ENCODE measurements at places on chromosomes 7 and 10.

DNA sequence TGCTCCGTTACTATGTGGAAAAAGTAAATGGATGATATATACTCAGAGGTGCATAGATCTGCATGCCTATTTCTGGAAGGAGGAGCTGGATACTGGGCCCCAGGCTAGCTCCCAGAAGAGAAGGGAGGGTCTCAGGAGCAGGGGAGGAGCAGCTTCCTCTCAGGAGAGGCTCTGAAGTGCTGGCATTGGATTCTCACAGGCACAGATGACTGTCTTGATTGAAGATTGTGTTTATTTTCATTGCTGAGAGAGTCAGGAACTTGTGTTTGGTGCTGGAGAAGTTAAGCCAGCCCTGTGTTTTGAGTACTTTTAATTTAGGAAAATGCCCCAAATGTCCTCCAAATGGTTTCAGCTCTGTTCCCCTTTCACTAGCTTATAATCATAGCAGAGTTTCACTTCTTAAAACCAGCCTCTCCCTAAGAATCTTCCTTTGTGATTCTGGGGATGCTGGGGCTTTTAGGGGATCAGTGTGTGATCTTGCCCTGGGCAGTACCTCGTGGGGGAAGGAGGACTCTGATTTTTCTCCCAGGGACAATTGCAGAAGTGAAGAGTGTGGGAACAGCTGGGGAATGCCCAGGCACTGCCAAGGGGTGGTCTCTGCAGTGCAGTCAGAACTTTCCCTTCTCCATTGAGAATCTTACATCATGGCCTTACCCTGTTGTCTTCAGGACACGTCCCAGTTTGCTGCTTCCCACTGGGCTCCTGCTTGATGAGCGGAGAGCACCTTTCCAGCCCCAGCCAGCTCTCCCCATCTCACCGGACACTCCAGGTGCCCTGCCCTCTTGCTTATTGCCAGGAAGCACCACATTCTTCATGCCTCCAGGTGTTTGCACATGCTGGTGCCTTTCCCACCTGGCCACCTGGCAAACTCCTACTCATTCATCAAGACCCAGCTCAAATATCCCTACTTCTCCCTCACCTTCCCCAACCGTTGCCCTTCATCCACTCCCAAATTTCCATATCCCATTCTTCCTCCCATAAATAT, 102.8 kb downstream of the ARHGAP22 start:
- no peak for DNase-seq

DNA sequence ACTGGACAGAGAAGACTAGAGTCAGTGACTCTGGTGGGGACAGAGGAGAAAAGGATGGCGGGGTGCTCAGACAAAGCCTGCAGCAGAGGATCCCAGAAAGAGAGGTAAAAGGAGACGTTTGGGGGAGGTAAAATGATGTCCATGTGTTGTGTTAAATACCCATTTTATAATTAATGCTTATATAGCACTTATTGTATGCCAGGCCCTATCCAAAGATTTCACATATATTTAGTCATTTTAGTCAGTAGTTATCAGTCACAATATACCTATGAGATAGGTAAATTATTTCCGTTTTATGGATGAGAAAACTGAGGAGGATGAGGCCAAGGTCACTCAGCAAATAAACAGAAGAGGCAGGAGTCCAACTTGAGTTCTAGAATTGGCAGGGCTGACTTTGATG, 144.6 kb upstream of the SEMA3E start:
- no peak for DNase-seq

- DNase-seq, result no peak
These were observed 9.0 kb downstream of the PTF1A start for GRCh38 chr10:23200997-23201652.

DNA sequence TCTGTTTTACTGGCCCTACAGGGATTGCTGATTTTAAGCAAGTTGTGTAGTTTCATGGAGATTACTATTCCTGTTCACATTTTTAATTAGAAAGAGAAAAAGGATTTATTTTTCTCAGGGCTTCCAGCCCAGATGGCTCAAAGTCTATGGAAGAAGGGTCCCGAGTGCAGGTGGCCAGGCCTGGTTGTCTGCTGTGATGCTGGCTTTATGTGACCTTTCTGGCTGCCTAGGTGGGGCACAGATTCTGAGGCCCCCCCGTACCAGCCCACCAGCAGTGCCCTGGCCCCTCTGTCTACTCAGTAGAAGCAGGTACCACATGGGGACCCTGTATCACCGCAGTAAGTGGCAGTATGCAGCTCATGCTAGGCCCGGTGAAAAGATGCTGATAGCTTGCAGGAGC, 426.5 kb downstream of the LRMDA start:
- no peak for DNase-seq

DNA sequence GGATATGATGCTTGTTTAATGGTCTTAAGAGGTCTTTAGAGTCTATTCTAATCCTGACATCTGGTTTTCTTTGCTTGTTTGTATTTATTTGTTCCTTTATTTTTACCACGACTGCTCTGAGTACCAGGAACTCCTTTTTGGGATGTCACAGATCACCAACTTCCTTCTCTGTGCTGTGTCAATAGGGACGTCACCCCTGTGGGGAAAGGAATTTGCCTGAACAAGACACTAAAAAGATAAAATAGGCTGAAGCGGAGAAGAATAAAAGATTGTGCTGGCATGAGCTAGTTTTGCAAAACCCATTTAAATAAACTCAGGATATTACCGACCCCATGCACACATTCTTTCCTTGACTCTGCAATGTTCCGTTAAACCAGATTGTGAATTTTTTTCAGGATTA, 27.7 kb downstream of the MGMT start:
- no peak for DNase-seq

- DNase-seq, result no peak
These were observed 4.8 kb upstream of the TAF3 start for GRCh38 chr10:7813481-7813880.

GRCh38 chr7:5396542-5396941, 27.1 kb downstream of the TNRC18 start:
- DNase-seq, result no peak

DNA sequence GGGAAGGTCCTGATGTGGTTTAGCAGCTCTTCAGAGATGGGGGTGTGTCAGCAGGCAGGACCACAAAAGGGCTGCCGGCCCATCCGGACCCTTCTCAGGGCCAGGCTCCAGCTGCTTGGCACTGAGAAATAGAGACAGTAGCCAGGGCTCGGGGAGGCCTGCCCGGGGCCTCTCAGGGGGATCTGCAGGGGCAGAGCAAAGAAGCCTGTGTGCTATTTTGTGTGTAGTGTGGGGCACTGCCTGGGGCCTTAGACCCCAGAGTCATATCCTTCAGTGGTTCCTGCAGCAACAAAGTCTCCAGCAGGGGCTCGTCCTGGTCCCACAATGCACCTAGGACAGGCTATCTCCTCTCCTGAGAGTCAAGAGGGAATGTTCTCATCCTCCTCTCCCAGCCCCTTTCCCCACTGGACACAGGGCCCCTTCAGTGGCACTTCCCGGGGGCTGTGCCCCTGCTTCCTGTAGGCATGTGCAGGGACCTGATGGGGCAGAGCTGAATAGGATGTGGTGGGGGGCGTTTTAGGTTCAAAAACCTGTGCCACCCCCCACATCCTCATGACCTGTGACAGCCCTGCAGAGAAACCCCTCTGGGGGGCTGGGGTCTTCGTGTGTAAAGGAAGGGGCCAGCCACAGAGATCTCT, 159.5 kb upstream of the RHEB start:
- no peak for DNase-seq

GRCh38 chr7:133950855-133951254, 176.3 kb upstream of the LRGUK start:
- DNase-seq, result no peak

DNA sequence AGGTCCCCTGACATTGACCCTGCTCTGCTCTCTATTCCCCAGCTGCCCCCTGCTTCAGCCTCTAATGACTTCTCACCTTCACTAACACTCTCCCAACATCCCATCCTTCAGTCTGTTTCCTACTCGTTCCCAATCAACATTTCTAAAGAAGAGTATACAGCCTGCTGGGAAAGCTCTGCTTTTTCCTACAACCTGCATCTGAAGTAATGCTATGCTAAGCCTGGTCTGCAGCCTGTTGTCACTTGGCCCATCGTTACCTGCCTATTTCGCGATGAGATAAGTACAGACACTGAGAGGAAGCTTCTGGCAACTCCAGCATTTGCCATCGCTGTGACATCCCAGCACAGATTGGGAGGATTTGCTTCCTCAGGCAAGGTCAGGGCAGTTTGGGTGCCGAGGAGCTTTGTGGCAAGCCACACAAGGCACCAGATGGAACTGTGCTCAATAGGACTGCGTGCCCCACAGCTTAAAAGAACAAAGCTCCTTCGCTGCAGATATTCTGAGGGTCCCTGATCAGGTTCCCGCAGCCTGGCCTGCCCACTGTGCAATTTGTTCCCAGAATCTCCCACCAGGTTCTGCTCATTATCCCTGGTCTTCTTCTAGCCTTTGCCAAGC, 51.4 kb downstream of the PKD1L1 start:
- no peak for DNase-seq

- DNase-seq, result no peak
These were observed 183.7 kb upstream of the ANK3 start for GRCh38 chr10:60573336-60573735.

Measured in vagina (tissue), 2 donors.